ENCODE measurements at places on chromosomes 4 and X.

- no peak for DNase-seq
These were observed 68.3 kb upstream of the PGM2 start for GRCh38 chr4:37758226-37758625.

GRCh38 chr4:37197899-37198298, 46.6 kb upstream of the NWD2 start:
- no peak for DNase-seq

- no peak for DNase-seq
These were observed 73.3 kb downstream of the NAT8L start for GRCh38 chr4:2132438-2132837.

- no peak for DNase-seq
These were observed 69.1 kb downstream of the PCDH7 start for GRCh38 chr4:30789219-30789671.
